Iris pigment epithelial cell (primary cell): ENCODE measurements at places on chromosomes 5 and 9.

- peak; percentile 73 for DNase-seq
Measured at GRCh38 chr9:21682981-21683380, 119.5 kb upstream of the MTAP start.

DNA sequence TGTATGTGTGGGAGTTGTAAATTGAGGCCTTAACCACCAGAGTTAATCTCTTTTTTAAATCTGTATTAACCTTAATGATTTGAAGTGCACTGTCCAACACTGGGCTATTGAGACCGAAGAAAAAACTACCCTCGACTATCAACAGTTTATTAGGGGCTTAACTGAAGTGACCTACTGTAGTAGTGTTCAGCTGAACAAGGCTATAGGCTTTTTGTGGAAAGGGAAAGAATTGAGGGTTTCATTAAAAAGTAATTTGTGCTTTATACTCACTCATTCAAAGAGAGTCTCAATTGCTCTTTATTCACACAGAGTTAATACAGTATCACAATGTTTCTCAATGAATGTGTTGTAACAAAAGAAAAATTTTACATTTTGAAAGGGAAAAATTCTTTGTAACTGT is 267.5 kb downstream of the SLF1 start:
- no peak for DNase-seq

GRCh38 chr5:138752951-138753793 is at the start of gene CTNNA1:
Gene CTNNA1 (plus strand): TSS chr5:138753425. CDS start chr5:138781925, 28,500 bp downstream.
- DNase-seq, result peak; percentile 59

GRCh38 chr9:37011530-37011929 is 22.5 kb downstream of the PAX5 start:
- DNase-seq, result no peak

- DNase-seq, result no peak
Measured at GRCh38 chr9:91915524-91916263, 34.3 kb downstream of the ROR2 start.

- no peak for DNase-seq
Measured at GRCh38 chr5:83724935-83725334, 4.3 kb upstream of the HAPLN1 start.

GRCh38 chr9:79046401-79046800 is 525.4 kb upstream of the TLE4 start:
- DNase-seq, result no peak

GRCh38 chr5:149583394-149583793 is 2.1 kb downstream of the ARHGEF37 start:
- no peak for DNase-seq

GRCh38 chr9:126704157-126704891 is 90.6 kb downstream of the LMX1B start:
- DNase-seq, result peak; percentile 76

DNA sequence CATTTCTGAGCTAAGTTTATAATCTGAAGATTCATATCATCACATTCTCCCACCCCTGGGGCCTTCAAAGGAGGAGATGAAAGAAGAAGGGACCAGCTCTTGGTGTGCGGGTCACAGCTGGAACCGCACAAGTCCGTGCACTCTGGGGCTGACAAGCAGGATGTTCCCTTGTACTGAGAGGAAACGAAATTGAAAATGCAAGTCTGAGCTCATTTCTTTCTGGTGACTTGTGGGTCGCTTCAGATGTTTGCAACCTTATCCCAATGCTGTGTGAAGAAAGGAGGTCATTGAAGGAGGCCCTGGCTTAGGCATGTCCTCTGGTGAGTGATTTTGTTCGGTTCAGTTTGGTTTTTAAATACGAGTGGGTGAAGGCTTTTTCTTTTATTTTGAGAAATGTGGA is 59.6 kb downstream of the C9orf152 start:
- no peak for DNase-seq

- peak; percentile 79 for DNase-seq
Measured at GRCh38 chr5:77312413-77312812, 101.9 kb downstream of the PDE8B start.

GRCh38 chr9:82891321-82891720 is 171.6 kb downstream of the RASEF start:
- DNase-seq, result peak; percentile 9

DNA sequence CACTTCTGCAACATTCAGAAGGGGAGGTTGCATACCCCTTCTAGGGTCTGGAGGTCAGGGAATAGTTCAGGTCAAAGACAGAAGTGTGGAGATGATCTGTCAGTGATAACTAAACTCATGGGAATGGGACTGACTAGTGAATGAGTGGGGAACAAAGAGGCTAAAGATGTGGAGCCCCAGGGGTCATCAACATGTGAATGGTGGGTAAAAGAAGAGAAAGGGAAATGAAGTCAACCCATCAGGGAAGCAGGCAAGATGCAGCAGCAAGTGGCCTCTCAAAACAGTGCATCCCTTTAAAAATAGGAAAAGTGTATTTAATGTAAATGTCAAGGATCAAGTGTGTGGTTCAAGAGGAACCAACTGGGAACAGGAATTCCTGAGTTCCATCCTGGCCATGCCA is 69.9 kb downstream of the PLPPR1 start:
- no peak for DNase-seq

DNA sequence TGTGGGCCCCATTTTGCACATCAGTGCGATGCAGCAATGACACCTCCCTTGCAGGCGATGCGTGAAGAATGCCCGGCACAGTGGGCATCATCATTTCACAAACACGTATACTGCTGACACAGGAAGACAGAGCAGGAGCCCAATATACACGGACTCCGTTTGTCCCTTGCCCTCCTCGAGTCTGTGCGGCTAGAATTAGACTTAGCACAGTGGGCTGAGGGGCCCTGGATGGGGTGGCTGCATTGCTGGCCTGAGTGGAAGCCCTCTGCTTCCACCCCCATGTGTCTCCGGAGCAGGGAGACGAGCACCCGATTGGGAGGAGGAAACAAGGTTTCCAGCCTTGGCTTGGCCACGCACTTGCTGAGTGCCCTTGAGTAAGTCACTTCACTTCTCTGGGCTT is 40.8 kb downstream of the GSN start:
- no peak for DNase-seq

GRCh38 chr9:126661521-126662251 is 48.0 kb downstream of the LMX1B start:
- peak; percentile 24 for DNase-seq

DNA sequence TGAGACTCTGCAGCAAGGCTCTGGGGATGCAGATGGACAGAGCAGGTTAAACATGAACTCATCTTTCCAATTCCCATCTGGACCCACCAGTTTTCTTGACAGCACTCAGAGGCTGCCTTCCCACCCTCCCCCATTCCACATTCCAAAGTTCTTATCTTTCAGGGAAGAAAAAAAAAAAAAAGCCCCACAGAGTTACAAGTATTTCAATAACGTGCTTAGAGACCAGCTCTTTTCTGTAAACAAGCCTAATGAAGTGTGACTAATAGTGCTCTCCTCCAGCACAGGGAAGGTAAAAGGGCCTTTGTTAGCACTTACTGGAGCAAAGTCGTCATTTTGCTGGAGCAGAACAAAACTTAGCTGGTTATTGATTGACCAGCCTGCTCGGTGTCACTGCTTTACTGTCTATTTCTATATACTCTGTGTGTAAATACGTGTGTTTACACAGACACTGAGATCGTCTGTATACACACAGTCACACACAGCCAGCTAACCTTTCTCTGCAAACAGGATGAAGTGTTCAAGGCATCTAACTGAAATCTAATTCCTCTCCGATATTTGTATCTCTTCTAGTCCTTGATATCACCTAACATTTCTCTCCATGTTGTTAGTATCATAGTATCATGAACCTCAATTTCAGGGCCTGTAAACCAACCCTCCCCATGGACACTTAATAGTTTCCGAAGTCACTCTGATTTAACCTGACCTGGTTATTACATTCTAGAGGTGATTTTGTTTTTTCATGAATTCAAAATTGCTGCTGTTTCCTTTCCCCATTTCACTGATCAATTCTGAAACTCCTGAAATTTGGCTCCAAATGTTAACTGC is 84.9 kb downstream of the ZNF608 start:
- peak; percentile 89 for DNase-seq

DNA sequence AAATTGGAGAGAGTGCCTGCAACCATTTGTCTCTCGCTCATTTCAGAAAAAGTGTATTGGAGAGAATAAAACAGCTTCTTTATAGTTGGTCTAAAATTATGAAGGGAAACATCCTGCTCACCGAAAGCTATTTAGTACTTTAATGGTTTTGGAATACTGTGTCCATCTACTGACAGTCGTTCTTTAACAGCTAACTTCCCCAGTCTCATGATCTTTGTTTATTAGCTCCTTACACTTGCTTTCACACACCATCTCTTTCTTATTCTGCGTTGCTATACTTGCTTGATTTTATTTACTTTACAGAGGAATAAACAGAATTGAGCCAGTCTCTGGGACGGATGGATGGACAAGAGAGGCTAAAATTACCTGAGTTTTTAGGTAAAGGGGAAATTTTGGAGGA is 229.3 kb downstream of the CCDC171 start:
- no peak for DNase-seq

GRCh38 chr5:108025957-108026356 is 355.2 kb upstream of the EFNA5 start:
- no peak for DNase-seq

- DNase-seq, result peak; percentile 77
Measured at GRCh38 chr5:135030956-135031812, 2.8 kb downstream of the PITX1 start.

- DNase-seq, result peak; percentile 47
Measured at GRCh38 chr9:114694719-114695269, 12.8 kb upstream of the TEX48 start.

DNA sequence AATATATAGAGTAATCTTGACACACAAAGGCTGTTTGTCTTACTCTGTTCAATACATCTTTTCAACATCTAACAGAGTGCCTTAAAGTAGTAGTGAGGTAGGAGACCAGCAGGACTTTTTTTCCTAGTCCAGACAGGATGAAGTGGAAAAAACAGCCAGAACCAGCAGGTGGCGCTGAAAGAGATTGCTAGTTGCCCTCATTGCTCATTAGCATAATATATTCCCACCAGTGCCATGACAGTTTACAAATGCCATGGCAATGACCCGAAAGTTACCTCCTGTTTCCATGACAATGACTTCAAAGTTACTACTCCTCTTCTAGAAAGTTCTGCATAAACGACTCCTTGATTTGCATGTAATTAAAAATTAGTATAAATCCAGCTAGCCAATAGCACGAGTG is 387.4 kb downstream of the ACTL7B start:
- DNase-seq, result peak; percentile 49

DNA sequence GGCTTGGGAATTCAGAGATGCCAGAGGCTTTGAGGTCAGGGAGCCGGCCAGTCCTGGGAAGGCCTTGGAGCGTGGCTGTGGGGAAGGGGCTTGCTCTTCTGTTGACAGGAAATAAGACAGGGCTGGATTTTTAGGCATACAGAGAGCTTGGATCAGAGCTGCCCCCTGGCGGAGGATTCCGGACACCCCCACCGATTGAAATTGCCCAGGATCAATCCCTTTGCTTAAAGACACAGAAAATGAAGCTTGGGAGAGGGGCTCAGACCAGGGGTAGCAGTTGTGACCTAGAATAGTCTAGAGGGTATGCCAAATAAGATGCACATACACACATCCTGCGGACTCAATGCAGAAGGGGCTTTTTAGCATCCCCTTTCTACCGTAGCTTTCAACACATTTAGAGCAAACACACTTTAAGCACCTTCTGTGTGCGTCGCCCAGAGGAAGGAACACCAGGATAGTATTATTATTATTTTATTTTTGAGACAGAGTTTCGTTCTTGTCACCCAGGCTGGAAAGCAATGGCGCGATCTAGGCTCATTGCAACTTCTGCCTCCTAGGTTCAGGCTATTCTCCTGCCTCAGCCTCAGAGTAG is 1.7 kb upstream of the NTMT1 start:
- no peak for DNase-seq

- DNase-seq, result no peak
Measured at GRCh38 chr5:56169281-56169680, 63.8 kb downstream of the ANKRD55 start.

- DNase-seq, result no peak
Measured at GRCh38 chr9:2158766-2159430, 143.8 kb downstream of the SMARCA2 start.

DNA sequence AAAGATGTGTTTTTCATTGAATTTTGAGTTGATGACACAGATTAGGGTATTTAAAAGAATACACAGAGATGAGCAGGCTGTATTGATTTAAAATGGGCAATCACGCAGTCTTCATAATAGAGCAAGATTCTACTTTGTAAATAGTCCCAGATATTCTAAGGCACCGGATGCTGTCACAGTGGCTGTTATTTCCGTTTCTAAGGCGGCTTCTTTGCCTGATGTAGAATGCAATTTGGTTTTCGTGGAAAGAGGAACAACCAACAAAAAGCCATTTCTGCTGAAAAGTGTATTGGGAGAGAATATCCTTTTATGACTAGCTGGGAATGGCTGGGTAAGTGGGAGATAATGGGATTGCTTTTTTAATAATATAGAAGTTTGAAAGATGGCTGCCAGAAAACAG is 17.5 kb downstream of the PRKACG start:
- DNase-seq, result no peak

GRCh38 chr5:81739291-81739690 is 11.6 kb downstream of the SSBP2 start:
- no peak for DNase-seq

DNA sequence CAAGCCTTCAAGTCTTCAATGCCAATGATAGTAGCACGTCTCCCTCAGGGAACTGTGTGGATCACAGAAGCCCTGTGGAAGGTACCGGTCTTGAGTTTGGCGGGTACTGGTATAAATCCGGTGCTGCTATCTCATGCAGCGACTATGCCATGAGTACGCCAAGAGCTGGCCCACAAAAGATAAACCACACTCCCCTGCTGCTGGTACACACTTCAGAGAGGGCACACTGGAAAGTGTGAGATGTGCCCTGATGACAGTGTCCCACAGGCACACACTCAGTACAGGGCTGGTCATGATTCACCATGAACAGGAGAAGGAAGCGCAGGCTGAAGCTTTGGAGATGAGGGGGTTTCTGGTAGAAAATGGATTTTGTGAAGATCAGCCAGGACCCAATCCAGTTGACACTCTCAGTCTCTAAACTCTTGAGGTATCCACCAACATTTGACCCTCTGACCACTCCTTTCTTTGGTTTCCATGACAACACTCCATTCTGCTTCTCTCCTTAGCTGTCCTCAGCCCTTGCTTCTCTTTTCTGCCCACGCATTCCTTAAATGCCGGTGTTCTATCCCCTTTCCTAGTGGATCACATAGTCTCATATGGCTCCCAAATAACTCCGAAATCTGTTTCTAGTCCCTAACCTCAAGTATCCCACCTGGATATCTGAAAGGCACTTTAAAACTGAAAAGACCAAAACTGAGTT is 5.1 kb downstream of the AMACR start:
- no peak for DNase-seq

DNA sequence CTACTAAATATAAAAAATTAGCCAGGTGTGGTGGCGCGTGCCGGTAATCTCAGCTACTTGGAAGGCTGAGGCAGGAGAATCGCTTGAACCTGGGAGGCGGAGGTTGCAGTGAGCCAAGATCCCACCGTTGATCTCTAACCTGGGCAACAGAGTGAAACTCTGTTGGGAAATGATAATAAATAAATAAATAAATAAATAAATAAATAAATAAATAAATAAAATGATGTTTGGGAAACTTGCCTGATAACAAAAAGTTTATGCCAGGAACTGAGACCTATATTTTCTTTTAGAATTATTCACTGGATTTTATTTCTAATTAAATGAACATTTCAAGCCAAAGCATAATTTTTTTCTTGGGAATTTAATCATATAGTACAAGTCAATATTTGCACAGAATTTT is 189.3 kb upstream of the CTNND2 start:
- DNase-seq, result no peak

GRCh38 chr5:179397516-179397915 is 52.3 kb upstream of the ADAMTS2 start:
- no peak for DNase-seq

GRCh38 chr5:171310212-171310818 is 1.3 kb downstream of the TLX3 start:
- no peak for DNase-seq
